NCI-H510A (cell line): ENCODE measurements at places on chromosomes 11 and 22.

DNA sequence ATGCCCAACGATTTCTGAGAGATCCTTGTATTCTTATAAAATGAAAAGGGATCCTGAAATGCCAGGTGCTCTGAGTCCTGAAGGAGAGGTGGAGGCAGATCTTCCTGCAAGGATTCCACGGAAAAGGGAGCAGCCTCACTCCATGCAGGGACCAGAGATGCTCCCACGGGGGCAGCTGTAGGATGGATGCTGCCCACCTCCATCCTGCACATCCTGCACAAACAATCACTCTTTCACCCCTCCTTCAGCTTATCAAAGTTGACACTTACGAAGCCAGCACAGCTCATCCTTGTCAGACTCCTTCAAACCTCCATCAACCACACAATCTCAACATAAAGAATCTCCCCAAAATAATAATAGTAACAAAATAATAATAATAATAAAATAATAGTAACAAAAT lies 119.1 kb downstream of the GGTLC2 start:
- DNase-seq = no peak

DNA sequence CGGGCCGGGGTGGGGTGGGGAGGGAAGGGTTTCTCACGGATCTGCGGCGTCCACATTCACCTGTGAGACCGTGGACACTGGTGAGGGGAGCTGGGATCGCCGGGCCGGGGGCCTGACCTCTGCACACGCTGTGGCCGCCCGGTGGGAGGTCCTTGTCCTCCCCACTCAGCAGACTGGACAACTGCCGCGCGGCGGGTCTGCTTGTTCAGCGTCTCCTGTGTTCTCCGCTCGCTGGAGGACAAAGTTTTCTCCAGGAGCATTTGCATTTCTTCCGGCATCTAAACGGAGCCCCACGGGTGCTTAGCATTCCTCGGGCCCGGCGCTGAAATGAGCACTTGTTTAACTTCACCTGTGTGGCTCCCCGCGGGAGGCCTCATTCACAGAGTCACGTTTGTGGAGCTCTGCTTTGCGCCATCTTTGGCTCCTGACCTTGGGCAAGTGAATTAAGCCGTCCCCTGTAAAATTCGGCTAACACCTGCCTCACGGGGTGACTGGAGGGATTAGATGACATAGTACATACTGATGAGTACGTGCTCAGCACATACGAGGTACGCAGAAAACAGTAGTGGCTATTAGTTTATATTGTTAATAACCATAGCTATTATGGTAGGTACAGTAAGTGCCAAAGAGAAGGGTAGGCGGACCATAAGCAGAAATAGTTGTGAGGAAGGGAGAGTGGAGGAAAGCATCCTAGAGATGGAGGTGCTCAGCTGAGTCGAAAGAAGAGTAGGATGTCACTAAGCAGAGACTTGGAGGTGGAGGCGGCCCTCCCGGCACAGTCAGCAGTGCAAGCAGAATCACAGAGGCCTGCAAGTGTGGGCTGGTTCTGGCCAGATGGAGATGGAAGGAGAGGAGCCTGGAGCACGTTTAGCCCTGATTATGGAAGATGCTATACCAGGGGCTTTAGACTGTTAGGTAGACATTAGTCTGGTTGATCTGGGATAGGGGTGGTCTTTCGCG lies 885 bp downstream of the TRMU start:
- no peak for DNase-seq

GRCh38 chr11:129694538-129694937 lies 121.1 kb upstream of the TMEM45B start:
- no peak for DNase-seq

- no peak for DNase-seq
Observed at GRCh38 chr11:27356624-27357222, 6.3 kb downstream of the CCDC34 start.

GRCh38 chr11:119085437-119085847 lies 761 bp downstream of the HMBS start:
- no peak for DNase-seq
